Cardiac muscle cell (in vitro differentiated cells and primary cell): ENCODE measurements at places on chromosomes 6 and 20. TPM values are rescaled to one million over a fixed set of nuclear protein-coding genes. Genes with fewer than 3 reads are reported as not detected.

Gene CST2
- total RNA-seq, result not detected in 2 replicates

Gene MSH5
- total RNA-seq, result 6.6 and 39.4 TPM in 2 replicates

Gene WFDC10B
- total RNA-seq, result not detected in 2 replicates

Gene CD109
- total RNA-seq, result 1.7 and 2.1 TPM in 2 replicates

Gene GHRH
- total RNA-seq, result 0.63 and 1.1 TPM in 2 replicates

Gene ORC3
- 19.2 and 21.5 TPM in 2 replicates for total RNA-seq

Gene LY6G5C
- 0.54 and 1.2 TPM in 2 replicates for total RNA-seq

Gene RIMS4
- 4.3 and 5.3 TPM in 2 replicates for total RNA-seq

Gene TNF
- not detected in 2 replicates for total RNA-seq

Gene VGLL2
- total RNA-seq, result not detected in 2 replicates
